Activated CD4-positive, alpha-beta memory T cell treated with anti-CD3 and anti-CD28 coated beads, Interleukin-2, amount 10 ng/mL, durations not matched to agents 7 days and 5 days (primary cell): ENCODE measurements at places on chromosomes 16 and 17. TPM values are rescaled to one million over a fixed set of nuclear protein-coding genes. Genes with fewer than 3 reads are reported as not detected.

Gene JMJD8
- total RNA-seq: 27.1 TPM

- no peak for DNase-seq
Observed at GRCh38 chr16:84739349-84740124, 39.7 kb downstream of the USP10 start.

DNA sequence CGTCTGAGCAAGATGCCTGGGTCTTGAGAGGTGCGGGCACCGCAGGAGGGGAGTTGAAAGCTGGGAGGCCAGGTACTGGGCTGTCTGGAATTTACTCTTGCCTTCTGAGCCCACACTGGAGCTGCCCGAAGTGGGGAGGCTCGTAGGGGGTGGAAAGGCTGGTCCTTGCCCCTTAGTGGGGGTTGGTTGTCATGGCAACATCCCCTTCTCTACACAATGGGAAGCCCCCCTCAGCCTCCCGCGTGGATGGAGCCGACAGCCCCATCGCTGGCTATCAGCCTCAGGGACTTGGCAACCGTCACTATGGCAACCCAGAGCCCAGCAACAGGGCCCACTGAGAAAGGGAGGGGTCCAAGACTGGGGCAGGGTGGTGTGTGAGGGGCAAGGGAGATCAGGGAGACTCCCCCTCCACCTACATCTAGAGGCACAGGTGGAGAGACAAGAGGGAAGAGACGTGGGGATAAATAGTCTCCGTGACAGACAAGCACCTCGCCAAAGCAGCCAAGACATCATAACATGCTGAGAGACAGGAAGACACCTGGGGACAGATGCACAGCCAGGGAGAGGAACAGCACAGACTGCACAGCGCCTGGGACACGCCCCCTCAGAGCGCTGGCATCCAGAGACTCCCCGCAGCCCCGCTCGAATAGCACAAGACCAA lies 5.3 kb upstream of the DNAH2 start:
- DNase-seq: no peak

GRCh38 chr16:54489225-54490111 lies 202.9 kb upstream of the IRX3 start:
- DNase-seq: no peak

DNA sequence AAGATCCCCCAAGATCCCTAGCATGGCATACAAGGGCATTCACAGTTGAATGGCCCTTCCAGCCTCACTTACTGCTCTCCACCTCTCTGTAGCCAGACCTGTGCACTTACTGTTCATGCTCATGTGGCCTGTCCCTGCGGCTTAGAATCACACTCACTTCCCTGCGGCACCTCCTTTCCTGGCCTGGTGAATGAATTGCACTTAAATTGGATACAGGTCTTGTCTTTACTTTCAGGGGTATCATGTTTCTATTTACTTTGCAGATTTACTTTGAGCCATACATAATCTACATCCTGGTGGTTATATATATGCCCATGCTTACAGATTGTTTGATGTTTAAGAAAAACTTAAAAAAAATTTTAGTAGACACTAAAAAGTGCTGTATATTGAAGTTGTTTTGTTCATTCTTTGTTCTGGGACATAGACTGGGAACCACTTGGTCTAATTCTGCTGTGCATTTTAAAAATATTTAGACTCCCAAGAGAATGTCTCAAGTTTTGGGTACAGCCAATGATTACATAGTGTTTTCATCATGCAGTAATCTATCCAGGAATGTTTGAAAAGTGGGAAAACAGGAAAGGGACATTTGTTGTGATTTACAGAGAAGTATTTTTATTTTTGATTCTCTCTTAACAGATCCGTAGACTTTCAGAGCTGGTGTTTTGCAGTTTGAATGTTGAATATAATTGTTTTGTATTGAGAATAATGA lies 63.9 kb downstream of the NUP88 start:
- no peak for DNase-seq
